GF-D8 (cell line): ENCODE measurements at places on chromosomes 5 and 9.

- DNase-seq, result no peak
Observed at GRCh38 chr5:122985954-122986721, 50.4 kb downstream of the PPIC start.

- no peak for DNase-seq
Observed at GRCh38 chr9:123080444-123080843, 47.0 kb downstream of the GPR21 start.

DNA sequence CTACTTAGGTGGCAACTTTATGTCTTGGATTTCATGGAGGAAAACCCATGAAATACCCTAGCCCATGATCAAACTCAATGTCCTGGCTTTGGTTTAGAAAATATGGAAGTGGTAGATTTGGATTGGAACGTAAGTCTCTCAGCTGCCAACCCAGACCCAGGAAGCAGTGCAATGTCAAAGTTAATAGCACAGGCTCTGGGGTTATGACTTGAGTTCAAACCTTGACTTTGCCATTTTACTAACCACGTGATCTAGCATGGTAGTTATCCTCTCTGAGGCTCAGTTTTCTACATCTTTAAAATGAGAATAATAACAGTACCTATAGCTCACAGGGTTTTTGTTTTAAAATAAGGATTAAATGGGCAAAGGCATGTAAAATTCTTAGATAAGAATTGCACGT is 13.8 kb downstream of the FYB1 start:
- no peak for DNase-seq

DNA sequence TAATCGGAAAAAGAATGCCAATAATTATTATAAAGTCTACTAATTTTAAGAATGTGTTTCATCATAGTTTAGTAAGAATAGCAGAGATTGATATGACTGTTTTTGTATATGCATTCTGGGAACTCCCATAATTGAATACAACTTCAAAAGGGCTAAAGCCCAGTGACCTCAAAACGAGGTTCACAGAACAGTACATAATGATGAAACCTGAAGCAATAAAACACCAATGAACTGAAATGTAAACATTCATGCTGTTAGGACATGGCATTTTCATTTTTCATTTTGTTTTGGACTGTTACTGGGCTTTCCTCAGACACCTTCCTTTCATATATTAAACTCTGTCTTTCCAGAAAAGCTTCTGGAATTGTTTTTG is 684 bp upstream of the JMY start:
- DNase-seq, result no peak
